ENCODE measurements at places on chromosomes 5 and 9. TPM values are rescaled to one million over a fixed set of nuclear protein-coding genes. Genes with fewer than 3 reads are reported as not detected.

The PLAC8L1 gene
- total RNA-seq, result not detected

The GFPT2 gene
- total RNA-seq, result 27.3 TPM

DNA sequence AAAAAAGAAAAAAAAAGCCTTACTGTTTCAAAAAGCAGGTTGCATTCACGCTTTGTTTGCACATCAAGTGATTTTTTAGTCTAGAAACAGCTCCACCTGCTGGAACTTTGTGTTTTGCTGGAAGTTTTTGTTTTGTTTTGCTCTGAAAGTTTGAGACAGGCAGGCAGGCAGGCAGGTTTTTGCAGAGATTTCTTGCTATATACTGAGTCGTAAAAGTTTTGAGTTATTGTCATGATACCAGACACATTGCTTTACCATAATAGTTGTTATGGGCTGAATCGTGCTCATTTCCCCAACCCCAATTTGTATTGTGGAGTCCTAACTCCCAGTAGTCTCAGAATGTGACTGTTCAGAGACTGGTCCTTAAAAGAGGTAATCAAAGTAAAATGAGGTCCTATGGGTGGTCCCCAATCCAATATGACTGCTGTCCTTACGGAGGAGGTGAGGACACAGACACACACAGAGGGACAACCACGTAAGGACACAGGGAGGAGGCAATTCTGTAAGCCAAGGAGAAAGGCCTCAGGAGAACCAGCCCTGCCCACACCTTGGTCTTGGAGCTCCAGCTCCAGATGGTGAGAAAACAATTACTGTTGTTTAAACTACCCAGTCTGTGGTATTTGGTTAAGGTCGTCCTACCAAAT, 20.9 kb downstream of the OR2Y1 start:
- DNase-seq, result no peak

GRCh38 chr5:39714036-39714698, 289.4 kb upstream of the DAB2 start:
- no peak for DNase-seq

GRCh38 chr9:71105192-71105591, 16.2 kb downstream of the TRPM3 start:
- no peak for DNase-seq

DNA sequence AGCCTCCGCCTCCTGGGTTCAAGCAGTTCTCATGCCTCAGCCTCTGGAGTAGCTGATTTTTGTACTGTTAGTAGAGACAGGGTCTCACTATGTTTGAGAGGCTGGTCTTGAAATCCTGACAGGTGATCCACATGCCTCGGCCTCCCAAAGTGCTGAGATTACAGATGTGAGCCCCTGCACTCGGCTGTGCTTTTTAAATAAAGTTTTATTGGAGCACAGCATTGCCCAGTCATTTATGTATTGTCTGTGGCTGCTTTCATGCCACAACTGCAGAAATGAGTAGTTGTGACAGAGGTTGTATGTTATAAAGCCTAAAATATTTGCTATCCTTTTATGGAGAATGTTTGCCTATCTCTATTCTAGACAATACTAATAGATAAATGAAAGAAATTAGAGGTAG, 169.2 kb downstream of the AOPEP start:
- no peak for DNase-seq

DNA sequence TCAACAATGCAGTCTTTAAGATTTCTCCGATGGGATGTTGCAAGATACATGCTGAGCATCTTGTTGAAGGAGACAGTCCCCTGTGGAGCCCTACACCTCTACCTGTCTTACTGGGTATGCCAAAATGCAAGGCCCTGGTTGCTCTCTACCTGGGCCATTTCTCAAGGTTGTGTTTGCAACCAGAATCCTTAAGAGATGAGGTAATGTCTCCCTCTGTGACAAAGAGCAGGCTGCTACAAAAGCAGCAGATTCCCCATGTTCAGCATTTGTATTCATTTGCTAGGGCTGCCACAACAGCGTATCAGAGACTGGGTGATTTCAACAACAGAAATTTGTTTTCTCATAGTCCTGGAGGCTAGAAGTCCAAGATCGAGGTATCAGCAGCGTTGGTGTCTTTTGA, 138.4 kb upstream of the RPS23 start:
- DNase-seq, result no peak

DNA sequence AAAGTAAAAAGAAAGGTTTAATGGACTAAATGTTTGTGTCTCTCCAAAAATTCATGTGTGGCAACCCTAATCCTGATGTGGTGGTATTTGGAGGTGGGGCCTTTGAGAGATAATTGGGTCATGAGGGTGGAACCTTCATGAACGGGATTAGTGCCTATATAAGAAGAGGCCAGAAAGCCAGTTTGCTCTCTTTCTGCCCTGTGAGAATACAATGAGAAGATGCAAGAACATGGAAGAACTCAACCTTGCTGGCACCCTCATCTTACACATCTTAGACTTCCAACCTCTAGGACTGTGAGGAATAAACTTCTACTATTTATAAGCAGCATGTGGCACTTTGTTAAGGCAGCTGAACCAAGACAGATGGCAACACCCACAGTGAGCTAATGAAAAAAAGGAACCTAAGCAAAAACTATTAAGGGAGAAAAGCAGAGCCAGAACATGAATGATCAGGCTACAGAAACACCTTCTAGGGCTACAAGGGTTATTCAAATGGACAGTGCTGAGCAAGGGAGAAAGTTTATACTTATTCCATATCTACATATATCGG, 159.5 kb downstream of the PLK2 start:
- no peak for DNase-seq

GRCh38 chr9:128358861-128359260, 12.3 kb upstream of the URM1 start:
- DNase-seq, result no peak

DNA sequence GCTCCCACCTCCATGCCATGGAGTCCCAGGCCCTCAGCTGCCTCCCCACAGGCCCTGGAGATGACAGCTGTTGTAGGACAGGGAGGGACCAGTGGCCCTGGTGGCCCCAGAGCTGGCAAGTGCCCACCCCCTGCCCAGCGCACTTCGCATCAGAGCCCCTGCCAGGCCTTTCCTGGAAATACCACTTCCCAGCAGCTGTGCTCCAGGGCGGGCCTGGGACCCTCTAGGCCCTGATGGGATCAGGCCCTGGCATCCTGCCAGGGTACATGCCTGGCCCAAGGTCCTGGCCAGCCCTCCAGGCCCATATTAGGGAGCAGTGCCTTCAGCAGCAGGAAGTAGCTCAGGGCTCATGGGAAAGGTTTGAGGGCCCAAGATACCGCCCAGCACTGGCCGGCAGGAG, 2.5 kb downstream of the KCNT1 start:
- DNase-seq, result no peak

DNA sequence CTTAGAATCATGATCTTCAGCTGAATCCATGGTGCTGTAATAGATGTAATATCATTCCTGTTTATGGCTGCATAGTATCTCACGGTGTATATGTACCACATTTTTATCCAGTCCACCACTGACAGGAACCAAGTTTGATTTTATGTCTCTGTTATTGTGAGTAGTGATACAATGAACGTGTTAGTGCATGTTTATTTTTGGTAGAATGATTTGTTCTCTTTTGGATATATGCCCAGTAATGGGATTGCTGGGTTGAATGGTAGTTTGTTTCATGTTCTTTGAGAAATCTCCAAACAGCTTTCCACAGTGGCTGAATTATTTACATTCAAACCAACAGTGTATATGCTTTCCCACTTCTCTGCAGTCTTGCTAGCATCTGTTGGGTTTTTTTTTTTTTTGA, 175.1 kb upstream of the CDH10 start:
- no peak for DNase-seq

- DNase-seq, result peak; percentile 38
Observed at GRCh38 chr5:142317753-142318152, 7.1 kb downstream of the SPRY4 start.

DNA sequence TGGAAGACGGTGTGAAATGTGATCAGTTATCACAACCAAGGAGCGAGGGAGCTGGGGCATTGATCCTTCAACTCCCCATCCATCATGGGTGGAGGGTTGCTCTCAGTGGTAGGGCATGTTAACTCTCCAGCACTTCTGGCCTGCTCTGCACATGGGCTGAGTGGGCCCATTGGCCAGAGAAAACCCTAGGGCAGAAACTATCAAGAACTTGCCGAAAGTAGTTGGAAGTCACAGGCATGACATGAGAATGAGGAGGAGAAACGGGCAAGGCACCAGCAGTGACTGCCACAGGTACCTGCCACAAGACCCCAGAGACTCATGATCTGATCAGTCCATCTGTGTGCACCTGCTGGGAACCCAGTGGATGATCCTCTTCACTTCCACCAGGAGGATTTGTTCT, 50.9 kb upstream of the CXCL14 start:
- no peak for DNase-seq

- no peak for DNase-seq
Observed at GRCh38 chr5:89229331-89230070, 346.5 kb upstream of the MEF2C start.
